ENCODE measurements at places on chromosomes 1 and 21.
A peak's percentile ranks its signal among the peaks of the same experiment; 100 is the strongest.

- peak; percentile 57 for DNase-seq
Measured at GRCh38 chr21:40841524-40842196, 5.3 kb downstream of the DSCAM start.

GRCh38 chr1:178066908-178067614 is 26.8 kb upstream of the RASAL2 start:
- DNase-seq = no peak

- DNase-seq = no peak
Measured at GRCh38 chr1:206035027-206035426, 11.3 kb upstream of the CTSE start.

DNA sequence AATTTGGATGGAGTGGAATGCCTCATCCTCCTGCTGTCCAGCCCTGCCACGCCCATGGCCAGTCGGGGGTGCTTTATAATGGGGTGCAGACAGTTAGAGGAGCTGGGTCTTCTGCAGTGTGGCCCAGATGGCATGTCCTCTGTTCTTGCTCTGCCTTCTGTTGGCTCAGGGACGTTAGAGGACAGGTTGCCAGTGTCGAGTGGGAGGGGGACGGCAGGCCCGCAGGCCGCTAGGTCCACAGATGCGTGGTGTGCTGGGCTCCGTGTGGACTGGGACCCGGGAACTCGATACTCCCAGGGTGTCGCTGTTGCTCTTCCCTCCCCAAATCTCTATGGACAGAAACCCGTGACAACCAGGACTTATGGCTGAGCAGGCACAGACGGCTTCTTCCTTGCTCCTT is 33.3 kb downstream of the SIM2 start:
- DNase-seq = no peak

DNA sequence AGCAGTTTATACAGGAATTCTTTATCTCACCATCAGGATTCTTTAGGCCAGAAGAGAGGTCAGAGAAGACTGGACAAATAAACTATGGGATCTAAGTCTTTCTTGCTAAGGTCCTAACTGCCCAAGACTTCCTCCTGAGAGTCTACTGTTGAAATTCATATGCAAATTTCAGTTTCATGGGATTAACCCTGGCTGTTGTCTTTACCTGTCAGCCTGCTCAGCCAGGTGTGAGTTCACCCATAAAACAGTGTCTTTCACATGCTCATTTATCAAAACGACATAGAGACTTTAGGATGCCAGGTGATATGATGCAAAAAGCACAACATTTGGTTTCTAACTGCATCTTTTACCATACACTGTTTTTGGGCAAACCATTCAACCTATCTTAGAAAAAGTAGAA is 211.0 kb downstream of the PDE4B start:
- DNase-seq = no peak

DNA sequence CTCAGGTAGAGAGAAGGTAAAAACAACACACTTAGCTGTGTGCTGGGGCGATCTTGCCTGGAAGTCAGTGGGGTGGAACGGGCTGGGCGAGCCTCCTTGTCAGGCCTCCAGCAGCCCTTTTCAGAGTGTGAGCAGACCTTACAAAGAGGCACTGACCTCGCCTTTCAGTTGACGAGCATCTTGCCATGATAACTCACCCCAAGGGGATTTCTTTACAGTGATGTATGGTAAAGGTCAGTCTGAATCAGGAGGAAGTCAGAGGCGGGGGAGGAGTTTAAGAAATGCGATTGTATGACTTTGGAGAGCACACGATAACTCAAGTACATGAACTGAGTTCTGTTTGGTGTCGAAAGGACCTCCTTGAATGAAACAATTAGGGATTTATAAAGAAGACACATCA is 326.5 kb upstream of the PROX1 start:
- no peak for DNase-seq

DNA sequence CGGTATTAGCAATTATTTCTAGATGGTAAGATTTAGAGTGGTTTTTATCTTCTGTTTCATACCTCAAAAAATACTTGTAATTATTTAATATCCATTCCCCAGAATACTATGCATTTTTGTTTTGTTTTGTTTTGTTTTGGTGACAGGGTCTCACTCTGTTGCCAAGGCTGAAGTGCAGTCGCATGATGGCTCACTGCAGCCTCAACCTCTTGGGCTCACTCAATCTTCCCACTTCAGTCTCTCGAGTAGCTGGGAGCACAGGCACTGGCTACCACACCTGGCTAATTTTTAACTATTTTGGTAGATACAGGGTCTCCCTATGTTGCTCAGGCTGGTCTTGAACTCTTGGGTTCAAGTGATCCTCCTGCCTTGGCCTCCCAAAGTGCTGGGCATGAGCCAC is 252.7 kb downstream of the AKT3 start:
- no peak for DNase-seq

GRCh38 chr1:226135709-226136108 is 50.8 kb downstream of the ACBD3 start:
- DNase-seq = peak; percentile 5

DNA sequence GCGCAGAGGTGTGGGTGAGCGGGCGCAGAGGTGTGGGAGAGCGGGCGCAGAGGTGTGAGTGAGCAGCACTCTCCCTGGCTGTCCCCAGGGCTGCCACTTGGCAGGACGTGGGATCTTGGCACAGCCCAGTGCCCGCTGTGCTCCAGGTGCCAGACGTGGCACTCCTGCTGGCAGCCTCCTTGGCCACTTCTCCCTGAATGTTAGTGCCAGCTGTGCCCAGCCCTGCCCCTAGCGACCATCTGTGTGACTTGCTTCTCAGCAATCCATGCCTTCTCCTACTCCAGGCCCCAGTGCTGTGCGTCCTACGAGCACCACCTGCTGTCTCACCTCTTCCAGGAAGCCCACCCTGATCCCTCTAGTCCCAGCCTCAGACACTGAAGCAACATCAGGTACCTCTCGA is 30.5 kb downstream of the KRTAP10-1 start:
- DNase-seq = no peak

- DNase-seq = no peak
Measured at GRCh38 chr1:226360106-226360746, 47.7 kb downstream of the PARP1 start.

DNA sequence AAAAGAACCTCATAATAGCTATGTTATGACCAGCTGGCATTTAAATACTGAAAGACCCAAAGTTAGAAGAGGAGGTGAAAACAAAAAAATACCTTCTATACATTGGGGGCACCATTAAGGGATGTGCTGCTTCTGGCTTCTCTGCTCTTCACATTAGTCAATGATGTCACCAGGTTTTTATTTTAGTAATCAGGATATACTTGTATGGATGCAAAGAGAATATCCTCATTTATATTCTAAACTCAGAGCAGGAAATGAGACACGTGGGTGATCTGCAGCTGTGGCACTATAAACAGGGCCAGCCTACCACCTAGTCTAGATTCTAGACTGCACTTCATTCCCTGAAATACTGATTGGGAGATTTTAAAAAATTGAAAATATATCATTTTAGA is 51.2 kb downstream of the WLS start:
- DNase-seq = no peak

Data from spinal cord (tissue), 10 donors.